PC-3 (cell line): ENCODE measurements at places on chromosomes 7 and 10. TPM values are rescaled to one million over a fixed set of nuclear protein-coding genes. Genes with fewer than 3 reads are reported as not detected.

MKX gene
- total RNA-seq, result 2.6 and 3.5 TPM in 2 replicates

PKD2L1 gene
- not detected in 2 replicates for total RNA-seq

WEE2 gene
- not detected in 2 replicates for total RNA-seq

CPA2 gene
- total RNA-seq, result not detected in 2 replicates

TAS2R38 gene
- total RNA-seq, result not detected in 2 replicates

OPN4 gene
- not detected in 2 replicates for total RNA-seq

POP7 gene
- total RNA-seq, result 151 and 154 TPM in 2 replicates

FAM25C gene
- not detected in 2 replicates for total RNA-seq

SEMA3E gene
- total RNA-seq, result 3.6 and 5.9 TPM in 2 replicates

GDF2 gene
- total RNA-seq, result not detected in 2 replicates

ATXN7L1 gene
- total RNA-seq, result 6.2 and 16.0 TPM in 2 replicates

SPACDR gene
- 0.11 and 2.5 TPM in 2 replicates for total RNA-seq
